ENCODE measurements at places on chromosomes 7 and 10.

- DNase-seq: peak; percentile 96
- H3K4me3 ChIP-seq: peak within 1 kb of the TSS; percentile 72
- H3K4me1 ChIP-seq: peaks cover 14% of the 10 kb centered on the region
- H3K27me3 ChIP-seq: no peaks in the 10 kb centered on the region
Observed at GRCh38 chr7:105521717-105522463, at the start of gene PUS7. Gene PUS7 (minus strand): TSS chr7:105522271. CDS start chr7:105508512, 13,759 bp downstream.

- no peaks in the 10 kb centered on the region for H3K36me3 ChIP-seq
- H3K4me1 ChIP-seq: no peaks in the 10 kb centered on the region
- no peak for DNase-seq
- no peaks in the 10 kb centered on the region for H3K27me3 ChIP-seq
Observed at GRCh38 chr10:17993361-17993760, 41.6 kb downstream of the SLC39A12 start.

DNA sequence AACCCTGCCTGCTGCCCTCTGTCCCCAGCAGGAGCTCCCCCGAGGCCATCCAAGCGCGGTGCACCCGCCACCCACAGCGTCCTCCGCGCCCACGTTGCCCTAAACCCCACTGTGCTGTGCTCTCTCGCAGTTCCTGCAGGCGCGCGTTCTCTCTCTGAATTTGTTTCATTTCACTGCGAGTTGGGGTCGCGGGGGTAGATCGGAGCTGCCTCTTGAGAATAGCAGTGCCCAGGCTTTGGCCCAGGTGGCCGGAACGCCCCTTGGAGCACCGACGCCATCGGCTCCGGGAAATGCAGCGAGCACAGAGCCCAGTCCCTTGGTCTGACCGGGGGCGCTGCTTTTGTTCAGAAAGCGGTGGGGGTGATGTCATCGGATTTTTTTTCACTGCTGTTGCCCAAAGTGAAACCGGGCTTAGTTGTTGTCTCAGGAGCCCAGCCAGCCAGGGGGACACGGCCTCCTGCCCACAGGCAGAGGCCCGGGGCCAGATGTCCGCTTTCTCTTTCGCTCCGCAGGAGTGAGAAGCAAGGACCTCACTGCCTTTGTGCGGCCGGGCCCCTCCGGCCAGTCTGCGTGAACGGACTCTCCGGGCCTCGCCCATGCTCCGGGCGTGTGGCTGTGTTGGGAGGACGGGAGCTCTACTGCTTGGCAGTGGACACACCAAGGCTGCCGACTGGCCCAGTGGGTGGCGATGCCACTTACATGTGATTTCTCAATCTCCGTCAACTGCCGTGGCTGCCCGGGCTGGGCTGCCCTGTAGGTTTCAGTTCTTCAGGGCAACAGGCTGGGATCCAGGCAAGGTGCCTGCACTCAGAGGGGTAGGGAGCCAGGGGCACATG lies 43.1 kb downstream of the FOXK1 start:
- no peaks in the 10 kb centered on the region for H3K27me3 ChIP-seq
- peaks cover 44% of the 10 kb centered on the region for H3K4me1 ChIP-seq
- peak overlapping the region; percentile 92 for H3K27ac ChIP-seq

DNA sequence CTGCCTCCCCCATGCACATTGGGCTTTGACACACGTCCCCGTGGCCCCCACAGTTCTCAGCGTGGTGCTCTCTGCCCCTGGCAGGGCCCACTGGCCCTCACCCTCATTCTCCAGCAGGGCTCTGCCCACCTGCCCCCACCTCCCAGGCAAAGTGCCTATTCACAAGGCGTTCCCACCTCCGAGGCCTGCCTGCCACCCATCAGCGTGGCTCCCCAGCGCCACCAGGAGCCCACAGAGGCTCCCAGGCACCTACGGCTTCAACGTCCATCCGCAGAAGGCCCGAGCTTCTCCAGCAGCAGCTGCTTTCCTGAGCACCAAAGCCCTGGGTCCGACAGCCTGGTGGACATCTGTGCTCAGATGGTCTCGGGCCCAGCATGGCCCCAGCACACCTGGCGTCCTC lies 211.8 kb upstream of the PPP2R2D start:
- peaks cover 15% of the 10 kb centered on the region for H3K4me1 ChIP-seq
- H3K27ac ChIP-seq: no peak overlapping the region
- no peaks in the 10 kb centered on the region for H3K36me3 ChIP-seq
- no peak for DNase-seq

- H3K36me3 ChIP-seq: no peaks in the 10 kb centered on the region
- DNase-seq: no peak
- no peaks in the 10 kb centered on the region for H3K4me1 ChIP-seq
- peaks cover 14% of the 10 kb centered on the region for H3K27me3 ChIP-seq
Observed at GRCh38 chr10:8298896-8299570, 244.5 kb downstream of the GATA3 start.

Data from muscle of leg (tissue), 16 donors.